ENCODE measurements at places on chromosomes 12 and 14.

GRCh38 chr14:95444132-95445129 is 72.0 kb downstream of the SYNE3 start:
- DNase-seq = no peak

DNA sequence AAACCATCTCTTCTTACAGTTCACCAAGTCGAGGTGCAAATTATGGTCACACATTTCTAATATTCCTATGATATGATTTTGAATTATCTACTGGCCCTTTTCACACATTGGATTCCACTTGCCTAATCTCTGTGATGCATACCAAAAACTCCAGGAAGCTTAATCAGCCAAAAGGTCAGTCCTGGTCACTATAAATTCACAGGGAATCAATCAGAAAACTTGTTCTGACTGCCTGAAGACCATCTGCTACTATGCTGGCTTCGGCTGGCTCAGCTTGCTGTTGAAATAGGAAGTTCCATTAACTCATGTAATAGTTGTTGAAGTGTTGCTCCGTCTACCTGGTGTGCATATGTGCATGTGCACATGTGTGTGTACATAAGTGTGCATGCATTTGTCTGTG is 142.8 kb upstream of the FLRT2 start:
- DNase-seq = no peak

DNA sequence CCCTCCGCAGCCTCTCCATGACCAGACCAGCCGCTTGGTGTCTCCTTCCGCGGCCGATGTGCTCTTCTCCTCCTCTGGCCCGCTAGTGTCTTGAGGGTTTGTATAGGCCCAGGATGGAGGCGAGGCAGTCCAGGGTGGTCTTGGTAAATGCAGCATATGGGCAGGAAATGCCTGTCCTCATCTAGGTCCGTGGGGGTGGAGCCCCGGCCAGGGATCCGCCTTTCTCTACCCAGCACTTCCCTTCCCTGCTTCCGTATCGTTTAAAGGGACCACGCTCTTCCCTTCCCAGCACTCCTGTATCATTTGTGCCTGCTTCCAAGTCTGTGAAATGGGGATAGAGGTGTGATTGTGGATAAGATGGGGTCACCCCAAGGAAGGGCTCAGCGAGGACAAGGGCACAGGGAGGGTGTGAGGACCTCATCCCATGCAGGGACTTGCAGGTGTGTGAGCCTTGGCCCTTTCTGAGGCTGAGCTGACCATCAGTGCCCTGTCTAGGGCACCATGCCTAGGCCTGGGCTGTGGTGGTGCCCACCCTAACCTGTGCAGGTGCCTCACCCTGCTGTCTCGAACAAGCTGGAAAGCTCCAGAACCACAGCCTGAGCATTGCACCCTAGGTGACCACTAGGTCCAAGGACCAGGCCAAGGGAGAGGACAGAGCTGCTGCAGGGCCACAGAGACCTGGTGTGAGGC is 326.8 kb upstream of the RTL1 start:
- DNase-seq = no peak

DNA sequence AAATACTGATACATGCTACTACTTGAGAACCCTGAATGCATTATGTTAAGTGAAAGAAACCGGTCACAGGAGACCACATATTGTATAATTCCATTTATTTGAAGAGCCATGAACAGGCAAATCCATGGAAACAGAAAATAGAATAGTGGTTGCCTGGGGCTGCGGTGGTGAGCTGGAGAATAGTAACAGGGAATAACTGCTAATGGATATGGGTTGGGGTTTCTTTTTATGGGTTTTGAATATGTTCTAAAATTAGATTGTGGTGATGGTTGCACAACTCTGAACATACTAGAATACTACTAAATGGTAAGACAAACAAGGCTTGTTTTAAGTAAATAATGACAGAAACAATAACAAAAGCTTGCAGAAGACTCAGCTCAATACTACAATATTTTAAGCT is 293.0 kb downstream of the BTG1 start:
- DNase-seq = no peak

DNA sequence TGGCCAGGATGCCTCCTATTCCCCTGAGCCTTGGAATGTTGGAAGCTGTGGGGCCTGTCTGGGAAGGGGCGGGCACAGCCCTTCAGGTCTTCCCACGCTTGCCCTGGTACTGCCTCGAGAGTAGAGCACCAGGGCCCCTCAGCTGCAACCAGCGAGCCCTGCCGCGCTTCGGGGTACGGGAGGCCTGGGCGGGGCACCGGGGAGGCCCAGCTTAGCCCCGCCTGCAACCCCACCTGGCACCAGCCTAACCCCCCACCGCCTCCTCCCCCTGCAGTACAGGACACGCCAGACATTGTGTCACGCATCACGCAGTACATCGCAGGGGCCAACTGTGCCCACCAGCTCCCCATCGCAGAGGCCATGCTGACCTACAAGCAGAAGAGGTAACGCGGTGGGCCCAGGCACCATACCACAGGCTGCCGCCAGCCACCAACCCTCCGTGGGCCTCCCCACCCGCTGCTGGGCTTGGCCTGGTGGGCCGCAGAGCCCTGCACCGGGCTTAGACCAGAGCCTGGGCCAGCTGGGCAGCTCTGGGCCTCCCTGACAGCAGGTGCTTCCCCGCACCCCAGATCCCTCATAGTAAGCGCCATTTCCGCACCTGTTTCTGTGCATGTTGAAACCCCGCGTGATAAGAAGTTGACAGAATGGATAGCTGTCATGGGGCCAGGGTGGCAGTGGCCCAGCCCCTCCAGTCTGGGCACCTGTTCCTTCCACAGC is 13.6 kb upstream of the TEX22 start:
- no peak for DNase-seq

GRCh38 chr12:52239767-52240166 is 6.7 kb downstream of the KRT7 start:
- DNase-seq = no peak

GRCh38 chr14:39665075-39665475 is 232.8 kb upstream of the FBXO33 start:
- no peak for DNase-seq

GRCh38 chr14:39395555-39396254 is 36.5 kb downstream of the FBXO33 start:
- DNase-seq = no peak

DNA sequence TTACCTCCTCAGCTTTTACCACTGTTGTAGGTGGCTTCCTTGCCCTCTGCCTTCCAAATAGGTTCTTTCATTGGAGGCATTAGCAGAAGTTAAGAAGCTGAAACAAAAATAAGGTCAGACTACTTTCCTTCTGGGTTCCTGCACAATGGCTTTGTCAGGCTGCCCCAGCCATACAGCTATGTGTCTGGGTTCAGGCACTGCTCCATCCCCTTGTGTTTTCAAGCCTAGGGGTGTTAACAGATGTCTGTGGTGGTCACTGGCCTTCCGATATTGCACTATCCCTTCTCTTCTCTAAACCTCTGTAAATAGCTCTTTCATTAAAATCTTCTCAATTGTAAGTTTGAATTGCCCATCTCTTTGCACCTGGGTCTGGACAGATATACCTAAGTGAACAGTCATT is 728.9 kb downstream of the SLC16A7 start:
- DNase-seq = no peak

- DNase-seq = no peak
Measured at GRCh38 chr12:29807129-29807528, 23.4 kb upstream of the TMTC1 start.

DNA sequence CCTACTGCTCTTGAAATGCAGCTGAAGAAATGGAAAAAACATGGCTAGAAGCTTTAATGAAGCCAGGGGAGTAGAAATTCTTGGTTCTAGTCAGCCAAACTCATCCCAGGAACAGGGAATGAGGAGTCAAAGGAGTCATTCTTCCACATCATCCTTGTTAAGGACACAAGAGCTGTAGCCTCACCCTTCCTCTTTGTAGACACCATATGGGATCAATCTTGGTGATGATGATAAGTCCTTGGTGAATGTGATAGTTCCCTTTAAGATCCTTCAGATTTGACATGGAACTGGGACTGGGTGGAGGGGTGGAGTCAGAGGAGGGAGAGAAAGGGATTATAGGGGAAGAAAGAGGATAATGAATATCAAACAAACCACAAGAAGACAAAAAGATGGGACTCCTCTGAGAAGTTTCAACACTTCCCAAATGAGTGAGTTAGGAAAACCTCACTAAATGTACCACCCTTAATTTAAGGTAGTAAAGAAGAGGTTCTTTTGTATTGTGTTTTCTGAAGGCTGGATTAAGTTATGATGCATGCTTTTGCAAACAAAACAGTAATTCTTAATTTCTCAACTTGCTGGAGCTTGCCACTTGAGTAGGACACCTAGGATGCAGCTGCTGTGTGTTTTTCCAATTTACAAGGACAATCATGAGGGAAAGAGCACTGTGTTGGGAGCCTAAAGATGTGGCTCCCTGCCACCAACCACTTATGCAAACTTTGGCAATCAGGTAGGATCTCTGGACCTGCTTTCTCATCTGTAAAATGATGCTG is 104.0 kb downstream of the WIF1 start:
- DNase-seq = no peak

- no peak for DNase-seq
Measured at GRCh38 chr14:34104489-34105397, 153.9 kb upstream of the EGLN3 start.

DNA sequence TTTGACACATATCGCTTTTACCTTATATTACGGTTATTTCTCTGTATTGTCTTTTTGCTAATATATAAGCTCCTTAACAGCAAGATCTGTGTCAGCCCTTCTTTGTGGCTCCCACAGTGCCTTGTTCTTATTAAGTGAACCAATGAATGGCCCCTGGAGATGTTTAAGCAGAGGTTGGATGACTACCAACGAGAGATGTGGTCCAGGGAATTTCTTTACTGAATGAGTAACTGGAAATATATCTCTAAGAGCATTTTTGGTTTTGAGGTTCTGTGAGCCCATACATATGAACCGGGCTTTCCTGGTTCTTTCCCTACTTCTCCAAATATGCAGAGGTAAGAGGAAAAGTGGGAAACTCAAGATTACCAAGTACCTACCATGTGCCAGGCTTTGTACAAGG is 23.5 kb downstream of the CALCOCO1 start:
- no peak for DNase-seq

Measured in activated T-cell treated with anti-CD3 and anti-CD28 coated beads, Interleukin-2, amount 50 U/mL, for 1 hour (primary cell).